ENCODE measurements at places on chromosomes 4 and X.

GRCh38 chr4:152398060-152398459, 137.8 kb downstream of the FBXW7 start:
- no peak for DNase-seq

- DNase-seq = peak; percentile 12
These were observed 97.5 kb upstream of the ZNF518B start for GRCh38 chr4:10554694-10555093.

DNA sequence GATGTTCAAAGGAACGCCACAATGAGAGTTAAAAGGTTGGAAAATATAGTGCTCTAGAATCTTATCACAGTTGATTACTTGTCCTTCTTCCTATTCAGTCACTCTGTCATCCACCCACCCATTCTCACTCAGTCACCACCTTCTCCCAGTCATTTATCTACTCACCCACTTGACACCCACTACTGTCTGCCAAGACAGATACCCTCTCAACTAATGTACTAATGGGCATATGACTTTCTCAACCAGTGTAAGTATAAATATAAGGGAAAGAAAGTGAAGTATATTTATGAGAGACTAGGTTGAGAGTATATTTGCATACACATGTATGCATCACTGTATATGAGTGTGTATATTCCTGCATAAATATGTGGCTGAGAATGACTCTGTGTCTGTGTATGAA, 20.0 kb downstream of the MID2 start:
- no peak for DNase-seq

DNA sequence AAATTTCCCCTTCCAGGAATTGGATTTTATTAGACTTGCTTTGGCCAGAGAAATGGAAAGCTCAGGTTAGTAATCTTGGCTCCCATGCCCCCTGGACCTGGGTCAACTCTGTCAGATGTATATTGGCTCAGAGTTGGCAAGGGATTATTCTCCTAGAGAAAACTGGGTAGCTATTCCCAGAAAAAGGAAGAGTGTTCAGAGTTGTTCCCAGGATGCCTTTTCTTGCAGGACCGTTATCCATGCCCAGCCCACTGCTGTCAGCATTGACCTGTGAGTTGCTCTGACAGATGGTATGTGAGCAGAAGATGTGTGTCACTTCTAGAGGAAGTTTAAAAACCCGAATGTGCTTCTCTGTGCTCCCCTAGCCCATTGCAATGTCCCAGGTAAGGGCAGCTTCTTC, 509.9 kb upstream of the ZFP42 start:
- no peak for DNase-seq

- DNase-seq = no peak
These were observed 69.8 kb downstream of the SHROOM3 start for GRCh38 chr4:76504613-76505465.

DNA sequence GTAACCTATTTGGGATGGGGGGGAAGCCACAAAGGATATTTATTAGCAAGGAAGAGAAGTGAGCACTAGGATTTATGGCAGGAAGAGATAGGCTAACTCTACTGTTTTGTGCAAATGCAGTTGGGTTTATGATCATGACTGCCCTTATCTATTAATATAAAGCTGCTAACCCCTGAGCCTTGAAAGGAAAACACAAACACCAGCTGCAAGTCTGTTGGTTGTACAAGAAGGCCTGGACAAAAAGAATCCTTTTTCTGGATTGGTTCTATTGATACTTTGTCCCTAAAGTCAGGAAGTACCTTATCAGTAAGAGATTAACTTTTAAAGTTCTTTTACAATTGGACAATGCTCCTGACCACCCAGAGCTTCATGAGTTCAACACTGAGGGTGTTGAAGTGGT, 188.8 kb downstream of the LRBA start:
- DNase-seq = no peak

DNA sequence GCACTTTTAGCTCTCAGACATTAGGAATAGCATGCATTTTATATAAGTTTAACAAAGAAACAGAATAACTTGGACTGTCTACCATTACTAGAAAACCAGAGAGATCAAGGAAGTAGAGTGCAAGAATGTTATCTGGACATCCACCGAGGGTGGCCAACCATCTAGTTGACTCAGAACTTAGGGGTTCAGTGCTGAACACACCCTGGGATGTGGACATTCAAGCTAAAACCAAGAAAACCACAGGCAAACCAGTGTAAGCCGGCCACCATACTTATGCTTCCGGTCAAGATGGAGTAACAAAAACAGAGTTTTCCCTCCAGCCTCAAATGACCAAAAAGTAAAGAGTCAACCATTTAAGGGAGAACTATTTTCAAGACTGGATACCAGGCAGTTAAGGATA, 181.4 kb upstream of the MXRA5 start:
- no peak for DNase-seq

- DNase-seq = no peak
These were observed 54.4 kb downstream of the IRF2 start for GRCh38 chr4:184419976-184420375.

Data from NCI-H2107 (cell line).